Epithelial cell of proximal tubule (primary cell): ENCODE measurements at places on chromosomes 12 and 14. TPM values are rescaled to one million over a fixed set of nuclear protein-coding genes. Genes with fewer than 3 reads are reported as not detected.
A peak's percentile ranks its signal among the peaks of the same experiment; 100 is the strongest.

GRCh38 chr12:100489251-100489820 lies 15.7 kb downstream of the NR1H4 start:
- no peak for DNase-seq

Gene RIPK3
- 6.4 and 7.6 TPM in 2 replicates for total RNA-seq

- no peak for DNase-seq
These were observed 1.2 kb upstream of the SIX1 start for GRCh38 chr14:60650373-60650961.

Gene TAS2R8
- total RNA-seq = not detected in 2 replicates

DNA sequence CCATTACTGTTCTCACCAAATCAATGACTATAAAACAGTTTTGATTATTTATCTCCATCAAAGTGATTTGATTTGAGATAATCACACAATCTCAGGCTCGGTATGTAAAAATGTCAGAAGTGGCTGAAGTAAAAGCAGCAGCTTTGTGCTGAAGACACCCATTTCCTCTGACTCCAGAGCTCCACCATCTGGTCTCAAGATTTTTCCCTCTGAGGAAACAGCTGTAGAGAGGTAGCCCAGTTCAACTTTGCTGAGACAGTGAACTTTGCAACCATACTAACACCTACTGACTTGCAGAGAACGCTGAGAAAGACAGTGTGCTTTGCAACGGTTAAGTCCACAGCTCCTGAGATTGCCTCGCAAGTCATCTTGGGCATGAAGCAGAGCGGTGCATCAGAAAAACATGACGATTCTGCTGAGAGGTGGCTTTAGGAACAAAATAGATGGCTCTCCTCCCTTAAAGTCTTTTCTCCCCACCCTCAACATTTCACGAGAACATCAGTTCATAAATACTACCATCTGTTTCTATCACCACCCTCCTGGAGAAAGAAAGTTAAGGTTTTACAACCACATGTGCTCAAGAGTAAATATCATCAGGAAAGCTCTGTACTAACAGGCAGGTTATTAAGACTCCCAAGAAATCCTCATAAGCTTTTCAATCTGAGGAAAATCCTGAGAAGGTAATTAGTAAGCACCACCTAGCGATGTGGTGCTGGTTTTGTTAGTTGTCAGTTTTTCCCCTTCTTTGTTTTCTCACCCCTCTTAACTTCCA lies 34.8 kb downstream of the HIGD1C start:
- no peak for DNase-seq

Gene SERPINA9
- not detected in 2 replicates for total RNA-seq

DNA sequence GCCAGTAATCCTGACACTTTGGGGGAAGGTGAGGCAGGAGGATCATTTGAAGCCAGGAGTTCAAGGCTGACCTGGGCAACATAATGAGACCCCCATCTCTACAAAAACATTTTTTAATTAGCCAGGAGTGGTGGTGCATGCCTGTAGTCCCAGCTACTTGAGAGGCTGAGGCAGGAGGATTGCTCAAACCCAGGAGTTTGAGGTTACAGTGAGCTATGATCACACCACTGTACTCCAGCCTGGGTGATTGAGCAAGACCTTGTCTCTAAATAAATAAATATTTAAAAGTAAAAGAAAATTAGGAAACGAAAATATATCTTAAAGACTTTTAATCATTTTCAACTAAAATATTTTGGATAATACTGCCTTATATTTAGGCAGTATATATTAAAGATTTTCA lies 25.9 kb downstream of the CKB start:
- DNase-seq = no peak

- DNase-seq = no peak
These were observed 7.7 kb downstream of the C3AR1 start for GRCh38 chr12:8058506-8058905.

DNA sequence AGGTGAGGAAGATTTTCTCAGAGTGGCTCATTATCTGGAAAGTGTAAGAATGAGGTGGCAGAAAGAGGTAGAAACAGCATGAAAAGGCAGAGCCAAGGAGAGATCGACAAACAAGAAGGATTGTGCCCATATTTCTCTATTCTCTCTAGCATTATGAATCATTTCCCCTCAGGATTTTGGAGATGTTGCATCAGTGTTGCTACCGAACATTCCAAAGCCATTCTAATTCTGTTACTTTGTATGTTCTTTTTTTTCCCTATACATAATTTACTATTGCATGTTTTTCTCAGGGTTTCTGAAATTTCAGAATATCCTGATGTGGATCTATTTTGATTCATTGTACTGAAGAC lies 61.4 kb downstream of the KICS2 start:
- DNase-seq = no peak

Gene EPYC
- total RNA-seq = not detected in 2 replicates

Gene IAPP
- not detected in 2 replicates for total RNA-seq

Gene MAP1LC3B2
- 0.29 TPM in 1 of 2 replicates, not detected in the other for total RNA-seq

DNA sequence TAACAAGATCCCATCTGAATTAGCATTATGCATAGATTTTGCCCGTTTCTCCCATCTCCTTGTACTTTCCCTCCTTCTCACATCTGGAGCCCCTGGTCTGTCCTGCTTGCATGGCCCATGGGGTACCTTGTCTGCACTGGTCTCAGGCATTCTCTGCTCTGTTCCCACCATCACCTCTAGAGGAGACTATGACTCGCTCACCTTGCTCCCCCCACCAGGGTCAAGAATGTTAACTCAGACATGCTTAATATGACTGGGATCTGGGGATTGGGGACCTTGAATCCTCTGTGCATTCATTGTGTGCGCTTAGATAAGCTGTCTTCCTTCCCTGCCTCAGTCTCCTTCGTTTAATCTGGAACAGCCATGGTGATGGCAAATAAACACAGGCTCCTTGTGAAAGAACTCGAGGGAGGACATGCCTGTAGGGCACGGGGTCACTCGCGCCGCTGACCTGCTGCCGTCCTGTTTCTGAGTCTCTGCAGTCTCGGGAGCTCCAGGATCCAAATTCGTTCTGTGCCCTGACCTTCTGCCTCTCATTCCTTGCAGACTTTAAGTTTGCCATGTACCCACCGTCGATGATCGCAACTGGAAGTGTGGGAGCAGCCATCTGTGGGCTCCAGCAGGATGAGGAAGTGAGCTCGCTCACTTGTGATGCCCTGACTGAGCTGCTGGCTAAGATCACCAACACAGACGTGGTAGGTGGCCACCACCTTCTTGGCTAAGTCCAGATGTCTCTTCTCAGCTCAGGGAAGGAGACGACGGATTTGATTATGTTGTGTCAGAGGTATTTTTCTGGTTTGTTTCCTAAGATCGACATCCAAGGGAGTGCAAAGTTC lies 15.0 kb downstream of the CCND2 start:
- no peak for DNase-seq

GRCh38 chr12:5827591-5827990 lies 117.5 kb downstream of the ANO2 start:
- DNase-seq = no peak

DNA sequence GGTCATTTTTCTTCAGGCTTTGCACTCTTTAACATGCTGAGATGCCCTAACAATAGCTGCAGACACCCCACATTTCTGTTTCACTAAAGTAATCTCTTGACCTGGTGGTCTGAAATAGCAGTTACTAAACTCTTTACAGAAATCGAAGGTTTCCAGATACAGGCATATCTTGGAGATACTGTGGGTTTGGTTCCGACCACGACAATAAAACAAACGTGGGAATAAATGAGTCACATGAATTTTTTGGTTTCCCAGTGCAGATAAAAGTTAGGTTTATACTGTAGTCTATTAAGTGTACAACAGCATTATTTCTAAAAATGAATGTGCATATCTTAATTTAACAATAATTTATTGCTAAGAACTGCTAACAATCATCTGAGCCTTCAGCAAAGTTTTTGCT lies 208.7 kb downstream of the EGLN3 start:
- no peak for DNase-seq

- no peak for DNase-seq
These were observed 7.7 kb upstream of the TMEM132D start for GRCh38 chr12:129911428-129912049.

DNA sequence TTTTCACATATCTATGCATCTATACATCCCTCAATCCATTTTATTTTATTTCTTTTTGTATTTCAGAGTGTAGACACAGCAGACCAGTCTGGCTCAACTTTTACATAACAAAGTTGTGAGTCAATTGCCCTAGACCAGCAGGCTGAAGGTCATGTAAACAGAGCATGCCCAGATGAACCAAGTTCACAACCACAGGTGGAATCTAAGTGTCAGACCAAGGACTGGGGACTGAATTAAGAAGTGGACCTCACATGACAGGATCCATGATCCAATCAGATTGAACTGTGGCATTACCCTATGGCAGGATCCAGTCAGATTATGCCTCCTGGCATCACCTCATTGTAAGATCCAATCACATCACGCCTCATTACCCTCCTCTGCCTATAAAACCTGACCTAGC lies 455.8 kb downstream of the SOX5 start:
- DNase-seq = no peak

DNA sequence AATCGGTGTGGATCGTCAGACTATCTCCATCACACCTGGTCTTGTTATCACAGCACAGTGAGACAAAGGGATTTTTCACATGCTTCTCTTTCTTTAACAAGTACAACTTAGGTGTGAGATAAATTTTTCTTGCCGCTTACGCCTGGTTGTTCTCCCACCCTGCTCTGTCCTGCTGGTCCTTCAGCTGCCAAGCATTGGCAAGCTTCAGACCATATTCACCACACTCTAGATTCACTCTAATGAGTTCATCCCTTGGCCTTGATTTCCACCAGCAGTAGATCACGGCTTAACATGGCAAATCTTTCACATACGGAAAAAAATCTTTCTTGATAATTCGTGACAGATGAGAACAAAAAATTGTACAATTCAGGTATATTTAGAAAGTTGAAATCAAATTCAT lies 33.5 kb downstream of the RHOJ start:
- no peak for DNase-seq

GRCh38 chr12:53207042-53207441 lies at the start of gene ITGB7:
TSS of gene ITGB7 (minus strand) at chr12:53207251. CDS start at chr12:53200443, 6,808 bp downstream.
- no peak for DNase-seq

Gene KCNC2
- not detected in 2 replicates for total RNA-seq

Gene KRT73
- total RNA-seq = not detected in 2 replicates

Gene PLEKHH1
- total RNA-seq = 6.3 and 7.6 TPM in 2 replicates

Gene DLGAP5
- 58.4 and 68.8 TPM in 2 replicates for total RNA-seq

- no peak for DNase-seq
These were observed 15.6 kb upstream of the PLEKHD1 start for GRCh38 chr14:69468949-69469348.

- DNase-seq = no peak
These were observed 325.8 kb upstream of the DIO3 start for GRCh38 chr14:101235335-101236103.

GRCh38 chr14:68695326-68695768 lies 97.5 kb downstream of the ZFP36L1 start:
- peak; percentile 99 for DNase-seq

- DNase-seq = no peak
These were observed 262.0 kb upstream of the TMPO start for GRCh38 chr12:98253207-98254037.

DNA sequence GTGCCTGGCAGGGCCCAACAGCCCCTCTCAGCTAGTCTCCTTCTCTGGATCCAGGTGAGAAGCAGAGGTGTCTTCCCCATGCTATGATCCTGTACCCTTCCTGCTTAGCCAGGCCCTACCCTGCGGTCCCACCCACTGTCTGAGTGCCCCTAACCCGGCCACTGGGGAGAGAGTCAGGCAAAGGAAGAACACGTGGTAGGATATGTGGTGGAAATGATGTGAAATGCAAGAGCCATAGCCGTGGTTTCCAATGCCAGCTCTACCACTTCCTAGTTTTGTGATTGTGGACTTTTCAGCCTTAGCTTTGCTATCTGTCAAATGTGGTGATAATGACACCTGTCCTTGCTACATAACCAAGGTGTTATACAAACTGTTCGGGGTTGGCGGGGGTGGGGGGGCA lies 15.8 kb downstream of the KRT2 start:
- no peak for DNase-seq

Gene KNTC1
- 45.2 and 61.2 TPM in 2 replicates for total RNA-seq

Gene NINJ2
- total RNA-seq = 1.1 TPM in 1 of 2 replicates, not detected in the other

Gene AMIGO2
- 93.3 and 224 TPM in 2 replicates for total RNA-seq

Gene GUCY2C
- not detected in 2 replicates for total RNA-seq
